ENCODE measurements at places on chromosomes 2 and 18.
A peak's percentile ranks its signal among the peaks of the same experiment; 100 is the strongest.

- DNase-seq, result no peak
Observed at GRCh38 chr2:521853-522530, 155.2 kb downstream of the TMEM18 start.

DNA sequence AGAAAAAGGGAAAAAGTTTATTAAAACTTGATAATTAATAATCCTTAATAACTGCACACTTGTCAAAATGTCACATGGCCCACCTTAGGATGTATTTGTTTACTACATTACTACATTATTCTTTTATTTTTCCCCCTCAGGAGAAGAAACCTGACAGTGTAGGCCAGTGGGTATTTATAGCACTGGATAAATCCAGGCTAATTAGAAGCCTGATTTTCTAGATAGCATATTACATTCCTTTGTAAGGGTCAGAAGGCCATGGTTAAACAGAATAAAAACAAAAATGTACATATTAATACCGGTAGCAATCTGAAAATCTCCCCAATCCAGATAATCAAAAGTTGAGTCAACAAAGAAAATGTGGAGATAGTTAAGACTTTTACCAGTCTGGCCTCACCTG is 21.5 kb upstream of the KIDINS220 start:
- DNase-seq, result no peak

- no peak for DNase-seq
Observed at GRCh38 chr2:218663901-218664300, 4.4 kb downstream of the BCS1L start.

DNA sequence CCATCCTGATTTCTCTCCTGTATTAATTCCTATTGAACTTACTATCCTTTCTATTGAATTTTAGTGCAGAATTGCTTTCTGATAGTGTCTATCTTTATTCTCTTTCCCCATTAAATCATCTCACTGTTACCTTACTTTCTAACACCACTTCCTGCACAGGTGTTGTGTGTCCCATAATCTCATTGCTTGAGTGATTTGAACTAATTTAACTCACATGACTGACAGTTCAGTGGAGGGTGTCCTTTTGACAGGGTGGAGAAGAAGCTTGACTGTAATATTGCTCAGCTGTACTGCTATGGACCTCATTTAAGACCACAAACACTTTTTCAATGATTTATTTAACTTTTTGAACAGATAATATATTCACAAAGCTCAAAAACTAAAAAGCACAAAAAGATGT is 211.8 kb downstream of the NRXN1 start:
- no peak for DNase-seq

DNA sequence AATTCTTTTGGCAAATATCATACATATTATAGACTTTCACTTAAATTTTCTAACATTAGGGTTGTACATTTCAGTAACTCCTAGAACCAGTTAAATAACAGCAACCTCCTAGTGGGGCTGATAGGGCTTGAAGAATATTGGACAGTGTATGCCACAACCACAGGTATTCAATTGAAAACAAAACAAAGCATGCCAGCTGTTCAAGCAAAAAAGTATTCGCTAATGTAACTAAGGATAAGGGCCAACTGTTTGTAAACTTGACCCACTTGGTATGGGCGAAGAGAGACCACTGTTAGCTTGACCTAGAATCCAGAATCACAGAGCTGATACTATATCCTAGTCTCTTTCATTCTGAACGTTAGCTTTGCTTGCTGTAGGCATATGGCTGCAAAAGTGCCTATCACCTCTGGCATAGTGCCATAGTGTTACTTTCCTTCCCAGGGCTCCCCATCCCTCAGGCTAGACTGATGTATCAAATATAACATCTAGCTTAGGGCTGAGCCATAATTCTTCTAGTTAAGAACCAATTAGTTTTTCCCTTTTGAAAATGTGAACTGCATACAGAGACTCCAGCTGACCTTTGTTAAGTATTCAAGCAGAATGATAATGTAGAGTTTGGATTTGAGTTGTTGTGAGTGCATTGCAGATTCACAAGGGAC is 458.8 kb upstream of the NRXN1 start:
- no peak for DNase-seq

DNA sequence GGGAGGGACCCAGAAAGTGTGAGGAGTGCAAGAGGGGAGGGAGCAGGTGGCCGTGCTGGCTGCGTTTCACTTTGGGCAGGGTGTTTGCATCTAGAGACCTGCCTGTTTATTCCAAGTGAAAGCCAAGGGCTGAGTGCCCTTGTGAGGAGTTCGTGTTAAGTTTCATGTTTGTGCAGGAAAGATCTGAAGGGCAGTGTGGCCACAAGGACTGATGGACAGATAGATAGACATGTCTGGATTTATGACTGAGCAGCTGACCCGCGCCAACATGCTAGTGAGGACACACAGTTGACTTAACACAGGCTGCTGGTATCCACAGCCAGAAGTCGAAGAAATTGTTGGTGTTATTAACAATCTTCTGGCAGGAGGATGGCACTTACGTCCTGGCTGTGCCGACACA is 387.6 kb upstream of the TNP1 start:
- DNase-seq, result no peak

DNA sequence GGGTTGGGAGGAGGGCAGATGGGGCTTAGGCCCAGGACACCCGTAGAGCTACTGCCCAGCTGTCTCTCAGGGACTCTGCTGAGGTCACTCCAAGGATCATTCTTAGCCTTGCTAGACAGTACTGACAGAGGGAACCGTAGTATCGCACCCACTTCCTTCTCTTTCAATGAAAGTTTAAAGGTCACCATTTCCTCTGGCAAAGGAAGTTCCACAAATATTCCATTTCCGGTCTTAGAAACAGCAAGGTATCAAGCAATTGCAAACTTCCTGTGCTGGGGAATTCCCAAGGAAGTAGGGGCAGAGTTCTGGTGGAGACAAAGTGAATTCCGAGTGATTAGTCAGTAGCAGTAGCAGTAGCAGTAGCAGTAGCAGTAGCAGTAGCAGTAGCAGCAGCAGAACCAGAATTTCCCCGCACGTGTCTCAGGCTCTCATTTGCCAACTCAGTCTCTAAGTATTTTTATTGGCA is 24.7 kb downstream of the IL1B start:
- peak; percentile 19 for DNase-seq

- peak; percentile 51 for DNase-seq
Observed at GRCh38 chr2:179311101-179311500, 46.5 kb upstream of the SESTD1 start.

- no peak for DNase-seq
Observed at GRCh38 chr2:97722227-97722626, 8.9 kb downstream of the ZAP70 start.

DNA sequence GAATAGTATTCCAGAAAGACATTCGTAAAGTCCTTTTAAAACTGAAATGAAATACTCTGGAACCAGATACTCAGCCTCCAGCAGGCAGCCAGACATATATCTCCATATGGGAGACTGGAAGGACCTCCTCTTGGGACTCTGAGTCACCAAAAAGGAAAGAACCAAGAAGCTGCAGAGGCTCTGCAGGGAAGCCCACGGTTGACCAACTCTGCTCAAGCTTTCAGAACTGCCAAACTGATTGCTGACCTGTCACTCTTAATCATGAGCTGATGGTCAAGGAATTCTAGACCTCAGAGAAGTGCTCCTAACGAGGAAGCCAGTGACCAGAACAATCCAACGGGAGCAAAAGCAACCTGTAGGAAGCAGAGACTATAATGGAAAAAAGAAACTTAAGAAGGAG is 434.7 kb downstream of the EIPR1 start:
- no peak for DNase-seq

GRCh38 chr2:184004289-184004947 is 593.9 kb upstream of the ZNF804A start:
- no peak for DNase-seq

- no peak for DNase-seq
Observed at GRCh38 chr18:21054252-21054821, 57.3 kb downstream of the ROCK1 start.

DNA sequence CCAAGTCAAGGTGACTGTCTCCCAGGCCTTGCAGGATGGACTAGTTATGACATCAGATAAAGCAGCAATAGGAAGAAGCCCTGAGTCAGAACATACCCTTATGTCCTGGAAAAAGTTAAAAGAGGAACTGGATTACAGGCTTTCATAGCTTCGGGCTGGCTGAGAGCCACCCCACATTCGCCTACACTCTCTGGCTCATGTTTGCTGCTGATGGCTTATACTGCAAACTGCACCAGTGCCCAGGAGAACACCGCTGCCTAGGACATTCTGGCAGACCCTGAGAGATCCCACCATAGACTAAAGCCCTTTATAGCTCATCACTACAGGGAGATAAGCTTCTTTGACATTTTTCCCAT is 20.3 kb downstream of the SLC8A1 start:
- DNase-seq, result peak; percentile 79

DNA sequence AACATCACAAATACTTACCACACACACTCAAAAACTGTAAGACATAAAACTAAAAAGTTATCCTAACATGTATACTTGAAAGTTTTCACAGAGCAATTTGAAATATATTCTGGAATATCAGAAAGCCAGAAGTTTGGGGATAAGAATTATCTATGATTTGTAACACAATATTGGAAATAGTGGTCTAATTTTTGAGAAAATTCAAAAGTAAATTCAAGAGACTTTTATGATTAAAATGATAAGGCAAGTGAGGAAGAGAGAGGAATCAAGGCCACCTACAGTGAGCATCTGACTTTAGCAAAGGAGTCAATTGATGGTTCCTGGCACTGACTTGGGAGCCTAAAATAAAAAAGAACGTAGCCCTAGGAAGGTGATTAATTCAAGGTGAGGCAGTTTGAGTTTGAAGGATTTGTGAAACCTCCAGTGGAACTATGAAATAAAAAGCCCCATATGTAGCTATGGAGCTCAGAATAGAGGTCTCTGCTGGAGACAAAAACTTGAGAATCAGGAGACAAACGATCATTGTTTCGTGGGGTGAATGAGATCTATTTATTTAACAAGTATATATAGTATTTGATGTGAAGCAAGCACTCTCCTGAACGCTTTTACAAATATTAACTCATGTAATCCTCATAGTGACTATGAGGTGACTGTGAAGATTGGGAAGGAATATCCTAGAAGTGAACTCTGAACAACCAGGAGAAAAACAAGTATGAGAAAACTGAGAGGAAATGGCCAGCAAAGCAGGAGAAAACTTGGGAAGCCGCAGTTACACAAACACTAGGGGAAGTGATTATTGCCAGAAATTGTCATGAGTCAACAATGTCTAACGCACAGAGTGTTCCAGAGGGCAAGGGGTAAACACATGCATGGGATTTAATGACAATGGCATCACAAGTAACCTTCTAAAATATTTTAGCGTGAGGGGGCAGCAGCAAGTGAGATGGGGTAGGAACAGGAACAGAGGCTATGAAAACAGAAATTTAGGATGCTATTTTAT is 12.8 kb downstream of the TFPI start:
- DNase-seq, result peak; percentile 19

GRCh38 chr2:133508546-133509165 is 59.6 kb downstream of the NCKAP5 start:
- no peak for DNase-seq

DNA sequence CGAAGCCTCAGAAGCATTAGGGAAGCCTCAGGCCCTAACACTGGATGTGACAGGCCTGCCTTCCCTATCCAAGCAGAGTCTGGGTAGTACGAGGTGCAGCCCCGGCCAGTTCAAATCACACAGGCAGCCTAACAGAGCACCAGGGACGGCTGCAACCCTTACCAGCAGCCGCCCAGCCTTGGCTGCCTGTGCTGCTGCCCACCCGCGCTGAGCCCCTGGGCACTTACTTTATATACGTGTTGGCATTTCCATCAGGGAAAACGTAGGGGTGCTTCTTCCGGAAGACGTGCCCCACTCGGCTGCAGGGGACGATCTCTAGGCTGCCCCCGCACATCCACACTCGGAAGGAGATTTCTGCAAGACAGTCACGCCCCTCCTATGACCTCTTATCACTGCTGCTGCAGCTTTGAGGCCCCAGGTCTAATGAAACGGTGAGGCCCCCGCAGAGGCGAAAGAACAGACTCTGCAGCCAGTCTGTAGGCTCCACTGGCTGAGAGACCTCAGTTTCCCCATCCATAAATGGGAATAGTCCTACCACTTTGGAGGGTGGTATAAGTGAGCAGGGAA is 124.7 kb upstream of the CAPN13 start:
- no peak for DNase-seq

Measured in pons (tissue), 1 donor.